Hematopoietic multipotent progenitor cell treated with erythropoietin and hydrocortisone succinate and interleukin-3 and kit ligand, for 15 days (in vitro differentiated cells): ENCODE measurements at places on chromosomes 11 and 22.

DNA sequence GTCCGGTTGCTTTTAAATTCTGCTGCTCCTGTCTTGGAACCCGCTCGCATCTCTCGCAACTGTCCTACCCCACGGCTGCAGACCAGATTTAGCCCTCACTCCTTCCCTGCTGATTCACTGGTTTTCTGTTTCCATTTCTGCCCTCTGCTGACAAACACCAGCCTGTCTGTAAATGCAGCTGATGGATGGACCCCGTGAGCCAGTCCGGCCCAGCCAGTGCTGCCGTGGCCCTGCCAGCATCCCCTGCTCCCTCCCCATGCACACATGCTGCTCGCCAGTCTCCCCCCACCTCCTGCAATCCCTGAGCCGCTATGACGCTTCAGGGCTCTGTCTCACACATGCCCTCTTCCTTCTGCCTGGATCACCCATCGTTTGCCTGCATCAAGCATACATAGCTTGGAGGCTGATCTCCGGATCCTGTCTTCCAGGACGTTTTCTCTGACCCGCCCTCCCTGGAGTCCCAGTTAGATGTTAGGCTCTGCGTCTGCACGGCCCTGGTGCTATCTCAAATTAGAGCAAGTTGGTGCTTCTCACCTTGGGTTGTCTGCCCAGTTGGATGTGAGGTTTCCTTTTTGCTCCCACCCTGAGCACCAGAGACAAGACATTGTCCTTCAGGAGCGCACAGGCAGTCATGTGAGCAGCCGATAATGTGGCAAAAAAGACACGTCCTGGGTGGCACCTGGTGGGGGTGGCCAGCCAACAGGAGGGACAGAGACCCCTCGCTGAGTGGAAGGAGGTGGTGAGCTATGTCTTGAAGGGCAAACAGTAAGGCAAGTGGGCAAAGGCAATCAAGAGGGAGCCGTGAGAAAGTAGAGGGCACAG is 4.3 kb upstream of the ACR start:
- DNase-seq: no peak

- no peak for DNase-seq
Measured at GRCh38 chr11:57601297-57601696, 3.8 kb downstream of the SERPING1 start.

DNA sequence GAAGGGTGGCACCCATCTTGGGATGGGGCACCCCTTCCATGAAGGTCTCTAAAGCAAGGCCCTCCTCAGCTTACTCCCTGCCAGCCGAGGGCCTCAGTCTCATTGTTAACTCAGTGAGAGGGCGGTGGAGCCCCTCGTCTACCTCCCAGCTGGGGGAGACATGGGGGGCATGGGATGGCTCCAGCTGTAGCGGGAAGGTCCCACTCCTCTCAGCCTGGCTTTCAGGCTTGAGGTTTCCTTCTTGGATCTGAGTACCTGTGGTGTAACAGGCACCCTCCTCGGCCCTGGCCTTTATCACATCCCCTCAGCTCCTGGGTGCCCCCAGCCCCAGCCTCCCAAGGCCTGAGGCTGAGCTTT is 2.0 kb downstream of the MIF start:
- no peak for DNase-seq

- DNase-seq: peak; percentile 97
Measured at GRCh38 chr11:67507864-67508485, at the start of gene CDK2AP2. Gene CDK2AP2, minus strand, starts transcription at chr11:67508162. Its CDS starts 80 bp downstream, at chr11:67508082.

- DNase-seq: no peak
Measured at GRCh38 chr11:85939099-85940015, 84.2 kb downstream of the CCDC83 start.

GRCh38 chr11:111696556-111696955 is 69.6 kb downstream of the PPP2R1B start:
- DNase-seq: no peak

DNA sequence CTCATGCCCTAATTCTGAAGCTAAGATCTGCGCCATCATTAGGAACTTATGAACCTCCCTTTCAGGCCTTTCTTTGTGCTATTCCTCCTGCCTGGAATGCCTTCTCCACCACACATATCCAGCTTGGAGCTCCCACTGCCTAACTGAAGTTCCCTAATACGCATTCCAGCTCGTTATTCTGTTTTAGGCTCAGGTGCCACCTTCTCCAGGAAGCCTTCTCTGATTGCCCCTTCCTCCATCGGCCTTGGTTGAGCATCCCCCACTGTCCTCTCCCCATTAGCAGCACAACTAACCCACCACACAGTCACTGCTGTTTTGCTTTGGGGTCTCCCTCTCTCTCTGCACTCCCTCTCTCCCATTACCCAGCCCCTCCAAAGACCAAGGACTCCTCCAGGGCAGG is 5.2 kb downstream of the CRYBB1 start:
- no peak for DNase-seq

- no peak for DNase-seq
Measured at GRCh38 chr11:488992-489391, 18.1 kb downstream of the RNH1 start.

- no peak for DNase-seq
Measured at GRCh38 chr11:12390687-12391110, 13.3 kb downstream of the PARVA start.

DNA sequence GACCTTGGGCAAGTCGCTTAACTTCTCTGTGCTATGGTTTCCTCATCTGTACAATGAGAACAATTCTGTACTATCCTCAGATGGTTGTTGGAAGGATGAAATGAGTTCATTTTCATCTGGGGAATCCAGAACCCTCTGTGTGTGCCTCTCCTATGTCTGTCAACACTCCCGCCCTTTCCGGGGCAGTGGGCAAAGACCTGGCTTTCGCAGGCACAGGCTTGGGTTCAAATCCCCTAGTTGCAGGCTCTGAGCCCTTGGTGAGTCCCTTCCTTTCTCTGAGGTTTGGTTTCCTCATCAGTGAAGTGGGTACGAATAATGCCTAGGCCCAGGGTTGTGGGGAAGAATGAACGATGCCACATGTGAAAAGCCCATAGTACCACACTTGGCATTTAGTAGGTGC is 6.0 kb downstream of the PNPLA5 start:
- DNase-seq: no peak

DNA sequence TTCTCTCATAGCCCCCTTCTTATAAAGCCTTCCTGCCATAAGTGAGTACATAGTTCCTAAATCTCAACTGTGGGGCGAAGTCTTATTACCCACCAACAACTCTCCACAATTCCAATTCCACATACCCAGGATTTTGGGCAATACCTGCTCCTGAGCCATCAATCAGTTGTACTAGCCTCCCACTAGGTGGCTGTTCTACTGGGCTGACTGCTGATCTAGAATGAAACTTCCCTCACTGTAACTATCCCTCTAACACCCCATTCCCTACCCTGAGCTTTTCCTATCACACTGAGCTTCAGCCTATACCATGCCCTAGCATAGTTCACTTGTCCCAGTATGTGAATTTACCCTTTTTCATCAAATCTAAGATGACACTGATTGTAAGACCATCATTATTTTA is 52.5 kb downstream of the RRAS2 start:
- no peak for DNase-seq

- peak; percentile 49 for DNase-seq
Measured at GRCh38 chr11:95228081-95228749, 2.8 kb downstream of the SESN3 start.

DNA sequence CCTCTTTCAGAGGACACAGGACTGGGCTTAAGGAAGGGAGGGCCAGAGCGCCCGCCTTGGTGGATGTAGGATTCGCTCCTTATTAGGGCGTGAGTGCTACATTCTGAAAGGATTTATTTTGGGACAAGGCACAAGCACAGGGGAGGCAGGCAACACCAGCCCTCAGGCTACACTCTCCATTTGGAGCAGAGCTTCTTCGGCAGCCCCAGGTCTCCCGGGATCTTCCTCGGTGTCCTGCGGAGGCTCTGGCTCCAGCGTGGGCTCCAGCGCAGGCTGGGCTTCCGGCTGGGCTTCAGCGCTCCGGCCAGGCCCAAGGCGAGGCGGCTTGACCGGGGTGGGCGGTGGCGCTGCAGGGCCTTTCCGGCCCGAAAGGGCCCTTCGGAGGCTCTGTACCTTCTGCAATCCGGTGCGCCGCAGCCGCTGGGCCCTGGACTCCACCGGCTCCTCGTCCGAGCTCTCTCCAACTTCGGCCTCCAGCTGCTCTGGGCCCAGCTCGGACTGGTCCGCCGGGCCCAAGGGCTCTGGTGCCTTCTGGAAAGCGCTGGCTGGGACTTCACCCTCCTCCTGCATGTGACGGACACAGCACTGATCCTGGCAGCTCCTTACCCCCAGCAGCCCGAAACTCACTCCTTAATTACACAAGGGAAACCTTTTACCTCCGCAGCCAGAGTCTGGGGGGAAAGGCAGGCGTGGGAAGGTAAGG is 1.1 kb downstream of the CAVIN3 start:
- no peak for DNase-seq

DNA sequence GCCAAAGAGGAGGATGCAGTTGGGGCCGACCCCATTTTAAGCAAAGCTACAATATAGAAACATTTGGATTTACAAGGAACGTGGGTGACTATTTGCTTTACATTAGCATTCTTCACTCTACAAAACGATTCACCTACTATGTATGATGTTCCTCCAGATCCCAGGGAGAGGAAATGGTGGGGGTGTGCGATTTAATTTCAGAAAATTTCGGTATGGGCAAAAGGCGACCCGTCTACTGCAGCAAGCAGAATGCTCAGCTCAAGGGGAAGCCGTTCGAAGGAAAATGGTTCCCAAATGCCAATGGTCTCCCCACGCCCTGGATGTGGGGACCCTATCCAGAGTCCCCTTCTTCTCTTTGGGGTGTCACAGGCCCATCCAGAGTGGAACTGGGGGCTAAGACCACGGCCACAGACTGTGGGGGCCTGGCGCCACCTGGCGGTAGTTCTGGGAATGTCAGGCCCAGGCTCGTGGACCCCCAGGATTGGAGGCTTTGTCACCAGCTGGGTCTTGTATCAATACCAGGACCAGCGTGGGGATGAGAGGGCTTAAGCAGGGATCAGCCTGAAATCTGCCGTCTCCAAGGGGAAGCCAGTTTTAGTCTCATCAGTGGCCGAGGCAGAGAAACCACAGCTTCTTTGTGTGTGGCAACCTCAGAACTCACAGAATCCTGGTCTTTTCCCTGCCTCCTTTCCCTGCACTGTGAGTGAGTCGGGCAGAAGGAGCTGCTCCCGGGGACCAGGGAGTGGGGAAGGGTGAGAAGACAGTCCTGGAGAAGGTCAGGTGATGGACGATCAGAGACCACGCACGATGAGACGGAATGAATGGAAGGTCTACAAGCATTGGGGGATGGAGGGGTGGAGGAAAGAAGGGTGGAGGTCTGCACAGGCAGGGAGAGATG is 8.4 kb downstream of the LRRC10B start:
- peak; percentile 50 for DNase-seq

DNA sequence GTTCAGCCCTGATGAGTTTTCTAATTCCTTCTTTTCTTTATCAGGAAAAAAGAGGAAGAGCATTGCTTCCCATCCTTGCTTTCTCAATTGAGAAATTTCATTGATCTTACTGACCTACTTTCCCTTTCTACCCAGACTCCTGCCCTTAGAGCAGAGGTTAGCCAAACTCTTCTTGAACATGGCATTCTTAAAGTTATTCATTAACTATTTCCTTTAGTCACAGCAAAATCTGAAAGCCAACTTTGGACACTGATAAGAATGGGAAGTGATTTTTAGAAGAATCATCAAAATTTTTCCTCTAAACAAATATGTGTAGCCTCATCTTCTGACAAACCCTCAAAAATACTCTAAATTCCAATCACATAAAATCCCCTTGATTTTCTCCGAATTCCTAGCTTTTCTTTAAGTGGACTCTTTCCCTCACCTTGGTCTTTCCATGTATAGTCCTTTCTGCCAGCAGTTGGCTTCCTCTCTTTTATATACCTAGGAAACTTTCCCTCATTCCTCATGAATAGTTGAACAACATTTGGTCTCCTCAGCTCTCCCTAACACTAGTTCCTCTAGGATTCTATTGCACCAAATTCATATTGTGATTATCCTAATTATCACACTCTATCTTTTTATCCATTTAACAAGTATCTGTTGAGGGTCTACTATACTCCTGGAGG is 566.7 kb upstream of the CCDC90B start:
- no peak for DNase-seq

- no peak for DNase-seq
Measured at GRCh38 chr22:46453006-46453828, 84.2 kb downstream of the CELSR1 start.

- no peak for DNase-seq
Measured at GRCh38 chr11:69834811-69835800, 15.9 kb upstream of the FGF3 start.

DNA sequence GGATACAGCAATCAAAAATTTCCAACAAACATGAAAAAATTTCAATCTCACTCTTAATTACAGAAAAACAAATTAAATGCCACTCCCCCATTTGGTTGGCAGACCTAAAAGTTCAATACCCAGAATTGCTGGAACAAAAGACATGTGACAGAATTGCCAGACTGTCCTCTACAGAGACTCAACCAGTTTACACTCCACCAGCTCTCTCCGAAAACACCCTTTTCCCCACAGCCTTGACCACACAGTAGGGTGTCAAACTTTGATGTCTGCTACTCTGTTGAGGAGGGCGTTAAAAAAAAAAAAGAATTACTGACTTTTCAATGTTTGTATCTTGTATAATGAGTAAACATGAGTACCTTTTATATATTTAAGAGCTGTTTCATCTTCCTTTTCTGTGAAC is 44.7 kb upstream of the YPEL1 start:
- DNase-seq: no peak

DNA sequence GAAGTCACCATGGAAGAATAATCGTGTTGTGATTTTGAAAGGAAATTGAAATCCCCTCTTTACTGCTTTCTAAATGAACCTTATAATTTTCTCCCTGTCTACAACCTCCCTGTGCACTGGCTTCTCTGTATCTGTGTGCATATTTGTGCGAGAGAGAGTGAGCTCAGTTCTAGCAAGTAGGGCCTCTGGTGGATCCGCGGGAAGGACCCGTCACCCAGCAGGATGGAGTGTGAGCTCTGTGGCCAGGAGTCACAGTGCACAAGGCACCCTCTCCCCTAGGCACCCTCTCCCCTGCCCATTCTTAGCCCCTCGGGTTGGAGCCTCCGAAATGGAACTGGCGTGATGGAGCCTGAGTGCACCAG is 109.0 kb downstream of the TRIM29 start:
- DNase-seq: no peak

- DNase-seq: no peak
Measured at GRCh38 chr11:33539751-33540150, 160.9 kb downstream of the C11orf91 start.

- no peak for DNase-seq
Measured at GRCh38 chr22:43432883-43433415, 21.1 kb downstream of the MPPED1 start.

DNA sequence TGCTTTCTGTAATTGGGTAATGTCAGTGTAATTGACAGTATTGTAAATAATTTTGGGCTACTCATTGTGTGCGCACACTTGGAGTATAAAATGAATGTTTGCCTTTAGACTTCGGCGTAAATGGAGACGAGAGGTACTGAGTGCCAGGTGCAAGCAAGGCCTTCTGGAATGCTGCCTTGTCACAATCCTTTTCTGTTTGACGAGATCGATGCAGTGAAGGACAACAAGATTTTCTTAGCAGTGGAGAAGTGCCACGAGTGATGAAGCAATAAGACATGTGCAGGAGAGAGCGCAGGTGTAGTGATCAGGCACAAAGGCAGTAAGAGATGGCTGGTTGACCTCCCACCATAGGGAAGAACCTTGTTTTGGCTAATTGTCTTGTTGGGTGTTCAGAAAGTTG is 67.5 kb downstream of the DDX10 start:
- DNase-seq: no peak

GRCh38 chr11:36436064-36436463 is 74.0 kb downstream of the TRAF6 start:
- no peak for DNase-seq

GRCh38 chr11:132648851-132649250 is 883.5 kb downstream of the OPCML start:
- DNase-seq: no peak

GRCh38 chr11:70604630-70605467 is 206.5 kb downstream of the CTTN start:
- no peak for DNase-seq

GRCh38 chr11:109306322-109306721 is 115.7 kb upstream of the C11orf87 start:
- DNase-seq: no peak
